ENCODE measurements at places on chromosomes 12 and 14.

DNA sequence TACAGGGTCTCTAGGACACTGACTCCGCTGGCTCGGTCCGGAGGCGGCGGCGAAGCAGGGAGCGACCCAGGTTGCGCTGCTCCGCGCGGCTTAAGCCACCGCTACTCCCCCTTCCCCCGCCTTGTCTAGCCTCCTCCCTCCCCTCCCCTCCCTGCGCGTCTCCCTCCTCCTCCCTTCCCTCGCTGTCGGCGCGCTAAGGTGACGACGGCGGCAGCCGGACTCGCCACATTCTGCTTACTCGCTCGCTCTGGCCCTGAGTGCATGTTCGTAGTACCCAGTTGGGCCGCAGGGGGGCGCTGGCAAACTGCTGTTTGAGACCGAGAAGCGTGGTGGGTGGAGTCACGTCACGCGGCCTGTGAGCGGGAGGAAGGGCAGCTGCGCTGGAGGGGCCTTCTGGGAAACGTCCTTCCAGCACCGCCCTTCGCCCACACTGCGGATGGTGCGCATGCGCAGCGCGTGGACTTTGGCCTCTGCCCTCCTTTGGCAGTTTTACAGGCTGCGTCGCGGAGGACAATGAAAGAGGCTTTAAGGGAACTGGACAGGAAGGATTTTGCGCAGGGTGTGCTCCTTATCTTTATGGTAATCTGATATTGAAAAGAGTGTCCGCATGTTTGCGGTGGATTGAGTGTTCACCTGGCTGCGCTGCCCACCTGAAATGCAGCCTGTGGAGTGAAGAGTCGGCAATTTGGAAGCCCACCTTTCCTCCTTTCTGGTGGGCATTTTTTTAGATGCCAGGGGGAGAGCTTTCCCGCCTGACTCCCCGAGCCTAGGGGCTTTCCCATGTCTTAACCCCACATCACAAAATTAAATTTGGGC lies at the start of gene SCAF11:
Gene SCAF11 (minus strand): TSS at position 107 of the 816 bp plus-strand sequence. CDS start 26,407 bp downstream, outside the sequence.
- peak; percentile 100 for DNase-seq

DNA sequence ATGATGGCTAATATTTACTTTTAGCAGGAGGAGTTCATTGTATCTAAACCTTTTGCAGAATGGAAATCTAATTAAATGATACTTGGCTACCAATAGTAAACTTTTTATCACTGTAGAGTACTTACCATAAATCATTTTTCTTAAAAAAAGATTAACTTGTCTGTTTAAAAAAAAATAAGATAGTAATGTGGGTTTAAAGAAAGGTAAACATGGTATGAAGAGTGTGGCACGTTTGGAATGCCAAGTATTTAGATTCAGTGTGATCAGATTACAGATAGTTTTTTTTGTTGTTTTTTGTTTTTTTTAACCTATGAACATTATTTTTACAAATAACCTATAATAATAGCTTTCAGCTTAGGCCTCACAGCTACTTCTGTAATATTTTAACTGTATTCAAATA lies 25.8 kb downstream of the KTN1 start:
- DNase-seq: no peak

- no peak for DNase-seq
Measured at GRCh38 chr14:65072256-65072655, 30.1 kb downstream of the MAX start.

GRCh38 chr12:100566887-100567637 lies 6.4 kb upstream of the GAS2L3 start:
- DNase-seq: no peak

DNA sequence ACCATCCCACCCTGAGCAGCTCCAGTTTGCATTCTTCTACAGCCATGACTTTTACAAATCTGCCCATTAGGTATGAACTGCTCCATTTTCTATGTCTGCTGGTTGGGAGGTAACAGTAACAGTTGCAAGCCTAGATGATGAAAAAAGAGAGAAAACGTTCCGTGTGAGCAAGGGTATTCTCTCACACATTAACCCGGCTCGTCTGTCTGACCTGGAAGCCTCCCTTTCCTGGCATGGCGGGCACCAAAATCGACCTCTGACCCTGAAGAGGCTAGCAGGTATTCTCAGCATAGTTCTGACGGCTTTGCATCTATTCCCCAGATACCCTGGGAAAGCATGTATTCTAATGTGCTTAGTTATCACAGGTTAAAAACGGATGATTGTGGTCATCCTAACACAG lies 31.8 kb downstream of the APPL2 start:
- no peak for DNase-seq

- no peak for DNase-seq
Measured at GRCh38 chr12:3333583-3333982, 157.4 kb upstream of the PRMT8 start.

DNA sequence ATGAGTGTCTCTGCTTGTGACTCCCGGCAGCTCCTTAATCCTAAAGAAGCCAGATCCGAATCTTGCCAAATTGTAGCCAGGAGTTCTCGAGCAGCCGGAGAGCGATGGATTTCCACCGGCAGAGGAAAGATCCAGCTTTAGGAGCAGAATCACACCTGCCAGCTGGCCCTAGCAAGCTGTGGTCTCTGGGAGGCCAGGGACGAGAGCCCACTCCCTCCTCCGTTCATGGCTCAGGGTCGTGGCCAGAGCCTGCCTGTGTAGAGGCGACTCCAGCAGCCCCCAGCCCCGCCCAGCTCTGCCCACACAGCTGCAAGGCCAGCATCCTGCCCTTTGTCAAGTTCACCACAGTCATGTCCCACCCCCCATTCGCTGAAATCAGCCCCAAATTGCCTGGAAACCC lies 121.0 kb downstream of the SCARB1 start:
- DNase-seq: no peak

- DNase-seq: no peak
Measured at GRCh38 chr12:25875661-25876060, 82.8 kb upstream of the RASSF8 start.

- peak; percentile 13 for DNase-seq
Measured at GRCh38 chr14:25411781-25412757, 362.1 kb upstream of the STXBP6 start.

DNA sequence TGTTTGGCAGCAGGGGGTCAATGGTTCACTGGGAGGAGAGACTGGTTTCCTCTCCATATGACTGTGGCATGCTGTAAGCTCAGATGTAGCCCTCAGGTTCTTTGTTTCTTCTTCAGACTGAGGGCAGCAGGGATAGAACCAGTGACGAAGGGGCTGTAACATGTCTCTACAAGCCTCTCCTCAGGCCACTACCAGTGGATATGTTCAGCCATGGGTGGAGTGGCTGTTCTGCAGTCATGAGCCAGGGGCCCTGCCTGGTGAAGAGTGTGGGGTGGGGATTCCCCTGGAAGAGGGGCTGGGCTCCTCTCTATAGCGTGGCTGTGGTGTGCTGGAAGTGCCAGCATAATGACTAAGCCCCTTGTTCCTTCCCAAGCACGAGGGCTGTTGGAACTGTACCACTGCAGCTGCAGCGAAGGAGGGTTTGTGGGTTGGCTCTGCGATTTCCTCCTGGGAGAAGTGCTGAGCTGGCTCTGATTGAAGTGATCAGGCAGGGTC lies 55.8 kb downstream of the CMAS start:
- no peak for DNase-seq

- no peak for DNase-seq
Measured at GRCh38 chr12:92764831-92765230, 62.0 kb downstream of the PLEKHG7 start.

DNA sequence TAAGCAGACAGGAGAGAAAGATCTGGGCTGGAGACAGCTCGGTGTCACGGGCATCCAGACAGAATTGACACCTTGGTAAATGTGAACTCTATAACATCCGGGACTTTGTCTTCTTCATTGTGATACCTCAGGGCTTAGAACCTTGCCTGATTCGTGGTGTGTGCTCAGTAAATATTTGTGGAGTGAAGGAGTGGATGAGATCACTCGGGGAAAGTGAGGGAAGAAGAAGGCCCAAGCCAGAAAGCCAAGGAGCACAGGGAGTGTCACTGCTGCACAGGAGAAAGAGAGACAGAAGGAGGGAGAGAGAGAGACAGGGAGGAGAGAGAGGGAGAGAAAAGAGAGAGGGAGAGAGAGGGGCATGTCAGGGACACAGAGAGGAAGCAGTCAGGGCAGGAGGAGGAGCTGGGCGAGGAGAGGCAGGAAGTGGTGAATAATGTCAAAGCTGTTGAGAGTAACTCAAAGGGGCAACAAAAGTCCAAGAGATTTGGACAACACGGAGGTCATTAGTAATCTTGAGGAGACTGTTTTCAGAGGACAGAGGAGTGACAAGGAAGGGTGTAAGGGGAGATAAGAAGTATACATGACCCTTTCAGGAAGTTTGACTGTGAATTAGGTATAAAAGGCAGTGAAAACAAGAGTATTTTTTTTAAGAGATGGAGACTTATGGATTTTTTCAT lies 141.6 kb upstream of the MAX start:
- DNase-seq: no peak

- DNase-seq: no peak
Measured at GRCh38 chr14:38174711-38175110, 33.0 kb upstream of the SSTR1 start.

DNA sequence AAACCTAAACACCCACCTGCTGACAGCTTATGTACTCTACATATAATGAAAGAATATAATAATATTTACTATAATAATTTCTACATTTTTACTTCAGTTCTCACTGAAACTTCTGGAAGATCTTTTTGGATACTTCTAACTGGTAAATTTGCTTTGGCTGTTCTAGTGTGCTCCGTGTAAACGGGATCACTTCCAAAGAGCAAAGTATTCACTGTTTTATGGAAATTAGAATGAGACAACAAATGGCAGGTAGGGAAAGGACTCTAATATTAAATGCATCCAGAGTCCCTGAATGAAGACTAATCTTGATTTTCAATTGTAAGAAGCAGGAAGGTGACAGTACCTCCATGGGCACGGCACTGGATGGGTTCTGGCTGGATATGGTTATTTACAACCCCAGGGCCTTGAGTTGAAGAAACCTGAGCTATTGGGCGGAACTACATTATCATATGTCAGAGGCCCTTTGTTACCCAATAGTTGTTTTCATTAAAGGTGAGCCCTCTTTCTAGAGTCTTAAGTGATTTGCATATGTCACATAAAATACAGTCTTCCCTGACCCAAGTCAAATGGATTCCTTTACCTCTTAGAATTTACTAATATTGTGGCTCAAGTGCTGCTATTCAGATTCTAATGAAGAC lies 10.7 kb downstream of the ERP29 start:
- no peak for DNase-seq

DNA sequence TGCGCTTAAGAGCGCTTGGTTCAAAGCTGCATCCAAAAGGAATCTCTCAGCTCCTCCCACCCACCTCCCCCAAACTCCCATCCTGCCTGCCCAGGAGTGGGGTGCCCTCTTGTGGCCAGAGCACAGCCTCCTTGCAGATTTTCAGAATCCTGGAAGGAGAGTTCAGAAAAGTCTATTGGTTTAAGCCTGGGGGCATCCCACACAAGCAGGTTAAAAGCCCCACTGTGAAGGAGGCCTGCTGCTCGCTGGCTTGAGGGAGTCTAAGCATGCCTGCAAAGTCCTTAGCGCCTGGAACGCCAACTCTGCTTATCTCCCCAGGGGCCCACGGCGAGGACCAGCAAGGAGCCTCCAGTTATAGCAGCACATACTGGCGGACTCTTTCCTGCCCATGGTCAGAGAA lies 297.1 kb downstream of the KSR2 start:
- peak; percentile 33 for DNase-seq

- no peak for DNase-seq
Measured at GRCh38 chr14:102827716-102828115, 50.5 kb downstream of the TRAF3 start.

DNA sequence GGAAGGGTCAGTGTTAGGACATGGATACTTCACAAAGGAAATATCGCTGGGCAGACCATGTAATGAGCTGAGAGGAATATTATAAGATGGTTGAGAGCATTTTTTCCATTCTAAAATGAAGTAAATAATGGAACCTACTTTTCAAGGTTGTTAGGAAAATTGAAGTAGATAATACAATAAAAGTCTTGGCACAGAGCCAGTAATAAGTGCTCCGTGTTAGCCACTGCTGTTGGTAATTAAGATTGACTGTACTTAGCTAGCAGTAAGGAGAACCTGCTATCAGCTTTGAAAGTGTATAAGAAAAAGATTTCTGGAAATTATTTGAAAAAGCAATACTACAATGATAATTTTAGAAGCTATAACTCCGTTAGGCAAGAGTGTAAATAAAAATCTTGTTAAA lies 77.6 kb downstream of the SCAF11 start:
- no peak for DNase-seq

DNA sequence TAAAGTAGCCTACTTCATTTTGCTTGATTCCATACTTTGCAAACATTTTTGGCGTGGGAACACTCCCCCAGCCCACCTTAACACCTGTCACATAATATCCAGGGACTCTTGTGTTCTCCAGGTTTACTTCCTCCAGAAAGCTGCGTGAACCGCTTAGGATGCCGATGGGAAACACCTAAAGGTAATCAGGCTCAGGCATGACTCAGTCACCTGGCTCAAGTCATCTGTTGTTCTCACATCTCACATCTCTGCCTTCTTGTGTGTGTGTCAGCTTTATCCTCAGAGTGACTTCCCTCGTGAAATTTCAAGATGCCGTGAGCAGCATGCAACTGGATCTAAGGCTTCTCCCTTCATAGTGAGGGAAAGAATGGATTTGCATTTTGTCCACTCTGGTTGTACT lies 48.1 kb upstream of the DUSP6 start:
- no peak for DNase-seq

GRCh38 chr12:84912198-84913128 lies at the start of gene SLC6A15:
Gene SLC6A15 (minus strand): TSS chr12:84912799. CDS start chr12:84892120, 20,679 bp downstream.
- DNase-seq: no peak

- DNase-seq: no peak
Measured at GRCh38 chr12:52006726-52007157, at the start of gene TAMALIN. Gene TAMALIN (plus strand): TSS chr12:52006946. CDS start chr12:52007020, 74 bp downstream.

GRCh38 chr14:68953196-68953555 lies 25.9 kb downstream of the ACTN1 start:
- no peak for DNase-seq

All from NAMALWA (cell line).